ENCODE measurements at places on chromosomes 16 and 17.

DNA sequence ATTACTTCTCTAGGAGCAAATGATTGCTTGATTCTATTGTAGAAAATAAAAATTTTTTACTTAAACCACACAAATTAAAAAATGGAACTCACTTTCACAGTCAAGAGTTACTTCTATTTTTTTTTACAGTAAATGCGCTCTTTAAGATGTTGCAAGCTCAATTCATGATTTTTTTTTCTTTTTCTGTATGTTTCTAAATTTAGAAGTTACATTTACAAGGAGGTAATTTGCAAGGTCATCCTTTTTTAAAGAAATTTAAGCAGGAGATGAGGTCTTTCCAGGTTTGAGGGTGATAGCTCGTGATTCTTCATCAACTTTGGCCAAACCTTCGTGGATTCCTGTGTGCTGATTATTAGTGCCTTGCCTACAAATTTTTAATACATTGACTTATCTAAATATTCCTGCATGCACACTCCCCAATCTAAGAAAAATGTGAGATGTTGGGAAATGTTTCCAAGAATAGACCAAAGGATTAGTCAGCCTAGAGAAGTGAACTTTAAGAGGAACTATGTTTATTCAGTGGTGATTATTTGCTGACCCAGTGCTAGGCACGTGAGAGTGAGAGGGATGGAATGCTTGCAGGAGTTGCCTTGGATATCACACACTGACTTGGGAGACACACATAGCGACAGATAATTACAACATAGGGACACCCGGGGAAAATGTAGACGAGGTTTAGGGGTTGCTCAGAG lies 429.8 kb downstream of the MAF start:
- DNase-seq, result peak; percentile 89

DNA sequence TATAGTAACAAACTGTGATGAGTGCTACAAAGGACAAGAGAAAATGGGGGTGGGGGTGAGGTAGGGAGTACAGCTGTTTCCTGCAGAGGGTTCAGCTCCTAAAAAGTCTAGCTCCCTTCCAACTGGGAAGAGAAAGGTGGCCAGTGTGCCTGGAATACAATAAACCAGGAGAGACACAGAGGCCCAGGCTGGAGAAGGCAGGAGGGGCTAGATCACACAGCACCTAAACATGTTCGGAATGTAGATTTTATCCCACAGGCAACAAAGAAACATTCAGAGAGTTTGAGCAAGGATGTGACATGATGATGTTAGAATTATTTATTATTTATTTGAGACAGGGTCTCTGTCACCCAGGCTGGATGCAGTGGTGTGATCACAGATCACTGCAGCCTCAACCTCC lies 10.2 kb downstream of the TEX2 start:
- DNase-seq, result no peak

- DNase-seq, result no peak
Observed at GRCh38 chr16:87141402-87141801, 175.8 kb downstream of the C16orf95 start.

DNA sequence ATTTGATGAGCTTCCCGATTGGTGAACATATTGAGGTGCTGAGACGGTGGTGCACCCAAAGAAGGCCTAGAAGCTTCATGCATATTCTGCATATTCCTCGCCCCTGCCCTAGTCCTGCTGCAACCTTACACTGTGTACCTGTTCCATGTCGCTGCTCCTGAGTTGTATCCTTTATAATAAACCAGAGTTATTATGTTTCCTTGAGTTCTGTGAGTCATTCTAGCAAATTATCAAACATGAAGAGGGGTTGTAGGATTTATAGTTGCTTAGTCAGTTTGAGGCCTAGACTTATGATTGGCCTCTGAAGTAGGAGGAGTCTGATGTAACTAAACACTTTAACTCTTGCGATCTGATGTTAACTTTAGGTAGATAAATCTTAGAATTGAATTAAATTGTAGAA lies 436.8 kb downstream of the CA10 start:
- DNase-seq, result no peak

DNA sequence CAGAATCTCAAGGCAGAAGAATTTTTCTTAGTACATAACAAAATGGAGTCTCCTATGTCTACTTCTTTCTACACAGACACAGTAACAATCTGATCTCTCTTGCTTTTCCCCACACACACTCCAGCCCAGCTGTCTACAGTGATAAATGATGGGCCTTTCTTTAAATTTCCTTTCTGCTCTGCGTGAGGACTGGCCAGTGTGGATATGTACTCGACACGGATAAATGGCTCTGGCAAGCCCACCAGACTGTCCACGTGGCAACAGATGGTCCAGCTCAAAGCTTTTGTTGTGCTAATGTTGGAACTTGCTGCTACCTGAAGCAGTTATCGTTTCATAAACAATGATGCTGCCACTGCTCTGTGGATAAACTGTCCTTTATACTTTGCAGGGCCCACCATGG lies 410.7 kb downstream of the TMEM114 start:
- DNase-seq, result no peak
